ENCODE measurements at places on chromosomes 7 and 10.

- DNase-seq = no peak
These were observed 289.4 kb upstream of the SP8 start for GRCh38 chr7:21076054-21076453.

GRCh38 chr10:5411941-5412276 is 448 bp upstream of the NET1 start:
- no peak for DNase-seq

DNA sequence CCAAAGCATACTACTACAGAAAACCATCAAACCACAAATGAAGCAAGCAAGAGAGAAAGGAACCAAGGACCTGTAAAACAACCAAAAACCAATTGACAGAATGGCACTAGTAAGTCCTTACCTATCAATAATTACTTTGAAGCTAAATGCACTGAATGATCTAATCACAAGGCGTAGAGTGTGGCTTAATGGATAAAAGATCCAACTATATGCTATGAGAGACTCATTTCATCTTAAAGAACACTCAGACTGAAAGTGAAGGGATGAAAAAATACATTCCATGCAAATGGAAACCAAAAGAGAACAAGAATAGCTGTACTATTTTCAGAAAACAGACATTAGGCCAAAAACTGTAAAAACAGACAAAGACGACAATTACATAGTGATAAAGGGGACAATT is 70.7 kb downstream of the CRPPA start:
- no peak for DNase-seq

DNA sequence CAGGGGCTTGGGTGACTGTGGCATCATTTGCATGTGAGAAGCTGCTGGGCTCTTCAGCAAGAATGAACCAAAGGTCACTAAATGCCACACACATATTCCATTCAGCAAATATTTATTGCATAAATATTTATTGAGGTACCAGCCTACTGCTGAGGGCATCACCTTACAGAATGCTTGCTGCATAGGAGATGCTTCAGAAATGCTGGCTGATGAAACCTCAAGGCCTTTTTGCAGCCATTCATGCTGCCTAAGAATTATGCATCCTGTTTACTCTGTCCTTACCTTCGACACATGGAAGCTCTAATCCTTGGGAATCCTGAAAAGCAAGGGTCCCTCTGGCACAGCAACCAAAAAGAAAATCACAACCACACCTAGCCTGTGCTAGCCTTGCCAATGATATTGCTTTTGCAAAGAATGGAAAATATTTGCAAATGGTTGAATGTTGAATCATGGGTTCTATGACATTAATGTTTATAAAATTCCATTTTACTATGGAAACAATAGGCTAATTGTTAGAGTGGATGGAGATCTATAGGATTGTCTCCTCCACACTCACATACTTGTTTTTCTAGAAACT is 79.6 kb downstream of the PCGF5 start:
- DNase-seq = no peak

GRCh38 chr7:106717955-106718871 is 57.3 kb upstream of the CCDC71L start:
- peak; percentile 23 for DNase-seq

GRCh38 chr10:75451831-75452230 is 20.4 kb downstream of the LRMDA start:
- DNase-seq = no peak

GRCh38 chr10:124323806-124324205 is 94.9 kb downstream of the OAT start:
- DNase-seq = no peak

- DNase-seq = no peak
These were observed 359.8 kb upstream of the MTPN start for GRCh38 chr7:136336932-136337331.

DNA sequence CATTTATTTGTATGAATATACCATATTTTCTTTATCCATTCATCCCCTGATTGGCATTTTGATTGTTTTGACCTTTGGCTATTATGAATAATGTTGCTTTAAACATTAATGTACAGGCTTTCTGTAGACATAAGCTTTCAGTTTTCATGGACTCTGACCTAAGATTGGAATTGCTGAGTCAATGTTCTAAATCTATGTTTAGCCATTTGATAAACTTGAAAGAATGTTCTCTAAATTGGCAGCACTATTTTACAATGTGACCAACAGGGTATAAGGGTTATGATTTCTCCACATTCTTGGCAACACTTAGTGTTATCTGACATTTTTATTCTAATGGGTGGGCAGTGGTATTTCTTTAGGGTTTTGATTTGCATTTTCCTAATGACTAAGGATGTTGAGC is 229.7 kb upstream of the ETV1 start:
- no peak for DNase-seq

DNA sequence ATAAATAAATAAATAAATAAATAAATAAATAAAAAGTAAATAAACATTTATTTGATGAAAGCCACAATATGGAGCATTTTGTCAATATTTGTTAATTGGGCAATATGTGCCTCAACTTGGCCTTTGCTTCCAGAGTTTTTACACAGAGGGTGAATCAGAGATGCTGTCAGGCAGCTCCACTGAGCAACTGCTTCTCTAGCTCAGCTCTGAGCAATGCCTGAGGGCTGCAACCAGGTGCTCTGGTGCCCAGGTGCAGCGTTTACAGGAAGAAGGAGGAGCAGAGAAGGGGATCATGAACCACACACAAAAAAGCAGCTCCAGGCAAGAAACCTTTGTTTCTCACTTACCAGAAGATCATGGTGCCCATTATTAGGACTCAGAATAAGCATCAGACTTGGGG is 876.2 kb upstream of the AUTS2 start:
- no peak for DNase-seq

- DNase-seq = no peak
These were observed 154.4 kb downstream of the VTI1A start for GRCh38 chr10:112601214-112602090.

GRCh38 chr10:27646194-27646593 is 99.4 kb downstream of the MKX start:
- no peak for DNase-seq

GRCh38 chr7:112789453-112789816 is 758 bp downstream of the TMEM168 start:
- DNase-seq = no peak

DNA sequence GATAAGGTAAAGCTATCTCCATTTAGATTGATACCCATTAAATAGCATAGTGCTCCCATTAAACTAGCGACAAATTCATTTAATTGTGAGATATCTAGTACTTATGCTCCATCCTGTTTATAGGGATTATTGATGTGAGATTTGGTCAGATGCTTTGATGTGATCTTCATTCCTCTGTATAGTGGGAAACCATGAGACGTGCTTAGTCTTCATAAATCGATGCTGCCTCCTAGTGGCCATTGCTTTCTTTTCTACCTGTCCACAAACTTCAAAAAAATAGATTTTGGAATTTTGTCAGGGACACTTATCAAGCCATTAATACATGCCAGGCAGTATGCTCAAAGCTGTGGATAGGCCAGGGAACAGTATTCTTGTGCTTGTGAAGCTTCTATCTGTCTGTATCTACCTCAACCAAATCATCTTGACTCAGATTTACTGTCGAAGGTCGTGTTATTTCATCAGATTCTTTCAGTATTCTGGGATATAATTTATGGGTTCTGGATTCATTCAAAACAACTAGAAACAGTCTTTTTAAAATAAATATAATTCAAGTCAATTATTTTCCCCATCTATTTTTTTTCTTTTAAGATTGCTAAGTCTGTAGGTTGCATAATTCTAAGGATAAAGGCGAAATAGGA is 12.0 kb downstream of the LSM8 start:
- no peak for DNase-seq

- DNase-seq = no peak
These were observed 21.8 kb downstream of the GPER1 start for GRCh38 chr7:1109581-1110310.

GRCh38 chr10:63498665-63499064 is 22.5 kb upstream of the REEP3 start:
- no peak for DNase-seq

DNA sequence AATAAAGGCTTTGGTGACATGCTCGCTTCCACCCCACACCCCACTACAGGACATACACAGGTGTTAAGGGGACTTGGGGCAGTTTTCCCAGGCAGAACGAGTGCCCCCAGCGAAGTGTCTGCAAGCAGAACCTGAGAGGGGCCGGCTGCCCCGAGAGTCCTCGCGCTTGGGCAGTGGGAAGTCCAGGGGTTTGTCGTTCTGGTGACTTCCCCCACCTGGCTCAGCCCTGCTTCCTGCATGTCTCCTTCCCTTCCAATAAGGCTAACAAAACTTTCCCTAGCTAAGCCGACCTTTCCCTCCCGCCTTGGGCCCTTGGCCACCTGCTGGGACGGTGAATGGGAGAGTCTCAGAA is 916 bp downstream of the VWA2 start:
- no peak for DNase-seq

GRCh38 chr7:137950263-137950621 is 51.6 kb downstream of the CREB3L2 start:
- DNase-seq = no peak

GRCh38 chr10:46549171-46550075 is 7.0 kb downstream of the GPRIN2 start:
- DNase-seq = no peak

DNA sequence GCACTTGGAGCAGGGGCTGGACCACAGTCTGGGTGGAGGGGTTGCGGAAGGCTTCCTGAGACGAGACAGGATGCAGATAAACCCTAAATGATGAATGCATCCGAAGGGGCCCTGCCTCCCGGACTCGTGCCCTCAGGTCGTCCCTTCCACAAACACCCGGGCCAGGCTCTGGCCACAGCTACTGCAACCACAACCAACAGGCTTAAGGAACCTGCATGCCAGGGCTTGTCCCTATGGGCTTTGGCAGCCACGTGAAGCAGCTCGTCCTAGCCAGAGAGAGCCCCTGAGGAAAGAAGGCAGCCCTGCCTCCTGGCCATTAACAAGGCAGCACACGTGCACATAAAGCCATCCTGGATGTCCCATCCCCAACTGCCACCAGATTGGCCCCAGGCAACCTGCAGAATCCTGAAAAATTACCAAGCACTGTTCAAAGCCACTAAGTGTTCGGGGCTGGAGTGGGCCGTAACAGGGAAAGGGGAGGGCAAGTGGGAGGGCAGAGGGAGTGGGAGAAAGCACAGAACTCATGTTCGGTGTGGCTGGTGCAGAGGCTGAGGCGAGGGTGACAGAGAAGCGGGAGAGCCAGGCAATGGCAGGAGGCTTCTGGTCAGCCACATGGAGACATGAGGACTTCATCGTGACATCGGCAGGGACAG is 62.7 kb downstream of the MAD1L1 start:
- DNase-seq = no peak

Data from stimulated activated CD8-positive, alpha-beta memory T cell treated with anti-CD3 and anti-CD28 coated beads, Interleukin-7, amount 100 ng/mL, for 1 hour (primary cell).